Non-pigmented ciliary epithelial cell (primary cell): ENCODE measurements at places on chromosomes 5 and 9.

GRCh38 chr9:37421914-37422288, 595 bp upstream of the GRHPR start:
- no peak for DNase-seq

- no peak for DNase-seq
Observed at GRCh38 chr9:86649913-86650312, 295.7 kb upstream of the TUT7 start.

DNA sequence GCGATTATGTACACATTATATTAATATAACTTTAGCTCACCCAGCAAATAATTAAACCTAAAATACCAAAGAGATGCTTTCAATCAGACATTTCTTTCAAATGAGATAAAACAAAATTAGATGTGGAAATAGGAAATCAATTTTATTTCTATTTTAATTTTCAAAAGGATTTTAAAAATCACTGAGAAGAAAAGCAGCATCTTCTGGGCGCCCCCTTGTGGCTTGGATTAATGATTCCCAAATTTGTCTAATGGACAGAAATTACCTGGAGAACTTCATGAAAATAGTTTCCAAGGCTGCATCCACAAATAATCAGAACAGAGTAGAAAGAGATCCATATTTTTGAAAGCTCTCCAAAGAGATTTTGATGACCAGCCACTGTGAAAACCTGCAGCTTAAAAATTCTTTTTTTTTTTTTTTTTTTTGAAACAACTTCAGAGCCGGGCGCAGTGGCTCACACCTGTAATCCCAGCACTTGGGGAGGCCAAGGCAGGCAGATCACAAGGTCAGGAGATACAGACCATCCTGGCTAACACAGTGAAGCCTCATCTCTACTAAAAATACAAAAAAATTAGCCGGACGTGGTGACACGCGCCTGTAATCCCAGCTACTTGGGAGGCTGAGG, 50.9 kb upstream of the CEMIP2 start:
- no peak for DNase-seq

- no peak for DNase-seq
Observed at GRCh38 chr9:37119360-37119759, 1.0 kb upstream of the ZCCHC7 start.

DNA sequence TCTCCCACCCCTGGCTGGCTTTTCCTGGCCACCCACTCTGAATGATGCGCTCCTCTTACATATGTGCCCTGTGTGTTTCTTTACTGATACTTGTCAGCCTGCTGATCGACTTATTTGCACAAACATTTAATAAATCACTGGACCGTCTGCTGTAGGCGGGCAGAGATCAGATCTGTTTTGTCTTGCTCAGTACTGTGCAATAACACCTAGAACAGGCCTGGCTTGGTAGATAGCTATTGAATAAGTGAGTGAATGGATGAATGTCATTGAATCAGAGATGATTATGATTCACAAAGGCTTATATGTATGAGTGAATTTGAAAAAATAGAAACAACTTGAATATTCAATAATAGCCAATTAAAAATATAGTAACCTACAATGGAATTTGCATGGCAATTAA, 165.1 kb downstream of the RGS3 start:
- no peak for DNase-seq

DNA sequence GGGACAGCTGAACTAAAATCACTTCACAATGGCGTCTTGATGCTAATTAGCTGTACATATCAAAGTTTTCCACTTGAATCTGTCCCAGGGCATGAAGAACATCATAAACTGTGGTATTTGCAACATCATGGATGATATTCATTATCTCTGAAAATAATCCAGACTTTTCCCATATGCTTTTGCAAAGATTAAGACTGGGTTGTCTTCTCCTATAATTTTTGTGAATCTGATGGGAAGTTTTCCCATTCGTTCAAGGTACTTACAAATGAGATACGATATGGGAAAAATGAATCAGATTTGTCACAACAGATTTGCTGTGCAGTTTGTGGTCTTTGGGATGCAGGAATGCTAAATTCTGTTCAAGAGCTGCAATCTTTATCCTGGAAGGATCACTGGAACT, 17.4 kb upstream of the ADAMTS16 start:
- no peak for DNase-seq

GRCh38 chr5:21661184-21661583, 1192.0 kb downstream of the CDH12 start:
- no peak for DNase-seq

- DNase-seq = no peak
Observed at GRCh38 chr5:124263680-124264491, 482.6 kb downstream of the ZNF608 start.

DNA sequence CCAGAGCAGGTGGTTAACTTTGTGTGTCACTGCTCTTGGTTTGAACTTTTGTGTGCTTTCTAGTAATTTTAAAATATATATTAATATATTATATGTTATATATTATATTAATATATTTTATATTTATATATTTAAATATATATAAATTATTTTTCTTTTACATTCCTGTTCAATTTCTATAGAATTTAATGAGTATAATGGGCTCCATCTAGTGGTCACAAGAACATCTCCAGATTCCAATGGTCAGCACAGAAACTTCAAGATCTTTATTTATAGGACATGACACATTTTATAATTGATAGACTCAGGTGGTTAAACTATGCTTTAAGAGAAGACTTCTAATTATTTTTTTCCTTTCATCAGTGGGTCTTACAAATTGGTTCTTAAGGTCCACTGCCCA, 39.1 kb downstream of the COL23A1 start:
- no peak for DNase-seq

DNA sequence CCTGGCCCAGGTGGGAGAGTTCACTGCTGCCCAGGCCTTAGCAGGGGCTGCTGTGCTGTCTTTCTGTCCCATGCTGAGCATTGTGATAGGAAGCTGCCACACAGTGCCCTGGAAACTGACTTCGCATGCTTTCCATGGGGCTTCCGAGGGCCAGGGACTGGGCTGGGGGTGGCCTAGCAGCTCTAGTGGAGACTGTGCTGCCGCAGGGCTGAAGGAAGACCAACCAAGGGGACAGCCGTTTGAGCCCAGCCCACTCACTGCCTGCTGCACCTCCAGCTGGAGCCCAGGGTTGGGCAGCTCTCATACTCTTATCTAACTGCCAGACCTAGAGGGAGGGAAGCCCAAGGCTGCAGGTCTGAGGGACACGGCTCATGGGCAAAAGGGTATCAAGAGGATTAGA, 79.2 kb downstream of the RGS3 start:
- no peak for DNase-seq

GRCh38 chr5:478369-478981, 35.5 kb downstream of the EXOC3 start:
- DNase-seq = no peak

DNA sequence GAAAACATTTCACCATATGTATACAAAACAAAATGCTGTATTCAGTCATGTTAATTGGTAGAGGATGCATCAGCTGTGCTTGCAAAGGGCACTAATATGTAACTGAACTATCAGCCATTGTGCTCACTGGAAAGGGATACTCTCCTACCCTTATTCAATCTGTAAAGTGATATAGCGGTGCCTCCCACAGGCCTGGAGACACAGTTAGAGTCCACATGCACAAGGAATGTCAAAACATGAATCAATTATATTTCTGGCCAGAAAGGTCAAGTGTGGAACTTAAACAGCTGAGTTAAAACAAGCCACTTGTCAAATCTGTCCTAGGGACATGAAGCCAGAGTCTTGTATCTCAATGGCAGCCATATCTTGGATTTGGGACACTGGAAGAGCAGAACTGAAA, 71.2 kb upstream of the IZUMO3 start:
- DNase-seq = no peak

DNA sequence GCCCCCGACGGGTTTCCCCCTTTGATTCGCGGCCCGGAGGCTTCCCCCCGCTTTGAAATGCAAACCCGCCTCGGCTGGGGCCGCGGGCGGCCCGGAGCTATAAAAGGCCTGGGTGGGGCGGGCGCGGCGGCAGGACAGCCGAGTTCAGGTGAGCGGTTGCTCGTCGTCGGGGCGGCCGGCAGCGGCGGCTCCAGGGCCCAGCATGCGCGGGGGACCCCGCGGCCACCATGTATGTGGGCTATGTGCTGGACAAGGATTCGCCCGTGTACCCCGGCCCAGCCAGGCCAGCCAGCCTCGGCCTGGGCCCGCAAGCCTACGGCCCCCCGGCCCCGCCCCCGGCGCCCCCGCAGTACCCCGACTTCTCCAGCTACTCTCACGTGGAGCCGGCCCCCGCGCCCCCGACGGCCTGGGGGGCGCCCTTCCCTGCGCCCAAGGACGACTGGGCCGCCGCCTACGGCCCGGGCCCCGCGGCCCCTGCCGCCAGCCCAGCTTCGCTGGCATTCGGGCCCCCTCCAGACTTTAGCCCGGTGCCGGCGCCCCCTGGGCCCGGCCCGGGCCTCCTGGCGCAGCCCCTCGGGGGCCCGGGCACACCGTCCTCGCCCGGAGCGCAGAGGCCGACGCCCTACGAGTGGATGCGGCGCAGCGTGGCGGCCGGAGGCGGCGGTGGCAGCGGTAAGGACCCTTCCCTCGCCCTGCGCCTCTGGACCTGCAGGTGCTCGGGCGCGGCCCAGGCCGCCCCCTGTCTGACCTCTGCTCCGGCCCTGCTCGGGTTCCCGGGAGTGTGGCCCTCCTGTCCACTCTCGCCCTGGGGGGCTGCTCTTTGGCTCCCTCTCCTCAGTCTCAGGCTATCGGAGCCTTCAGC, at the start of gene CDX1:
TSS of gene CDX1 (plus strand) at position 129 of the 862 bp plus-strand sequence. CDS start at position 228, 99 bp downstream.
- no peak for DNase-seq

DNA sequence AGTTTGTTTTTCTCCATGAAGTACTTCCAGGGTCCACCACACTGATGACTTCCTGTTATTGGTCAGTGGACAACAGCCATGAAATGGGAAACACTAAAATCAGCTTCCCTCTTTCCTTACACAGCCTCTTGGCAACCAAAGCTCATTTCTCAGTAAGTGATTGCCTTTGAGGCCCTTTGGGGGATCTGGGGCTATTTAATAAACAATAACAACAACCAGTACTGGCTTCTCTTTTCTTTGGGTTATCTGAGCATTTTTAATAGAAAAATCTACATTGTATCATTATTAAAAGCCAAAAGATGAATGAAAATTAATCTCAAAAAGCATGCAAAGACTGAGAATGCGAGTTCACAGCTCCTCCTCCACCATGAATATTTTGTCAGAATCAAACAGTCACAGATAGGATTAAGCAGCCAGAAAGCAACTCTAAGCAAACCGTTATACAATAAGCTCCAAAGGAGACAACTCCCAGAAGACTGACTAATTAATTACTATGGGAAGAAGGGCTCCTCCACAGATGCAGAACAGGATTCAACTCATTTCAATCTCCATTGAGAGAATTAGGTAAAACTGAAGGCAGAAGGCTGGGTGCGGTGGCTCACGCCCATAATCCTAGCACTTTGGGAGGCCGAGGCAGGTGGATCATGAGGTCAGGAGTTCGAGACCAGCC, 68.3 kb downstream of the SERINC5 start:
- DNase-seq = no peak

- no peak for DNase-seq
Observed at GRCh38 chr5:56384186-56384585, 151.1 kb upstream of the ANKRD55 start.

DNA sequence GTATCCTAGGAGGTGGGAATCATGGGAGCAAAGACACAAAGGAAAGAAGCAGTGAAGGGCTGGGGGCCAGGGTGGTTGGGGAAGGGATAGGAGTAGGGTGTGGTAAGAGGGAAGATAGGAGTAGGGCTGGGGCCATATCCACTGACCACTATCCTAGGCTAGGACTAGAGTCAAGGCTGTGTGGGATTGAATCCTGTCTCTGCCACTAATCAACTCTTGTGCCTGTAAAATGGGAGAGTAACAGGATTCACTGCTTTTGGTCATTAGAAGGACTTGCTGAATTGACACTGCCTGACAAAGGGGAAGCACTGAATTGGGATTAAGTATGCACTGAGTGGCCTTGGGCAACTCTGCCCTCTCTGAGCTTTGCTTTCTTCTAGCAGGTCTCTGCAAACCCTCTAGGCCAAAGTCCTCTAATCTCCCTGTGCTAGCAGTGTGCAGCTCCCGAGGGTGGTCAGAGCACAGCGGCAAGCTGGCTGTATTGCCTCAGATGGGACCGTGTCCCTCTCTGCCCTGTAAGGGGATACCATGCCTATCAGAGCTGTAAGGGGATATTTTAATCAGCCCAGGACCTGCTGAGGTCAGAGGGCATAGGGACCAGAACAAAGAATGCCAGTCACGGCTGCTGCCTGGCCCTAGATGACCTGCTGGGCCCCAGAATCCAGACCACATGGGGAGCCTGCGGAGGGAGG, 12.4 kb upstream of the DAB2IP start:
- DNase-seq = no peak

- no peak for DNase-seq
Observed at GRCh38 chr5:138711087-138711486, 42.1 kb upstream of the CTNNA1 start.

GRCh38 chr9:135281791-135282737, 194.6 kb downstream of the OLFM1 start:
- no peak for DNase-seq

- DNase-seq = no peak
Observed at GRCh38 chr9:134358662-134359319, 32.5 kb downstream of the RXRA start.

- no peak for DNase-seq
Observed at GRCh38 chr9:135225619-135226228, 138.3 kb downstream of the OLFM1 start.

GRCh38 chr5:101580591-101580990, 677.5 kb upstream of the ST8SIA4 start:
- peak; percentile 6 for DNase-seq
